ENCODE measurements at places on chromosomes 3 and 15.

- DNase-seq = no peak
These were observed 17.3 kb downstream of the ZBTB38 start for GRCh38 chr3:141385406-141386125.

GRCh38 chr3:94234177-94234788 lies 171.4 kb downstream of the NSUN3 start:
- DNase-seq = no peak

GRCh38 chr3:120931593-120931992 lies 23.6 kb downstream of the STXBP5L start:
- DNase-seq = no peak

DNA sequence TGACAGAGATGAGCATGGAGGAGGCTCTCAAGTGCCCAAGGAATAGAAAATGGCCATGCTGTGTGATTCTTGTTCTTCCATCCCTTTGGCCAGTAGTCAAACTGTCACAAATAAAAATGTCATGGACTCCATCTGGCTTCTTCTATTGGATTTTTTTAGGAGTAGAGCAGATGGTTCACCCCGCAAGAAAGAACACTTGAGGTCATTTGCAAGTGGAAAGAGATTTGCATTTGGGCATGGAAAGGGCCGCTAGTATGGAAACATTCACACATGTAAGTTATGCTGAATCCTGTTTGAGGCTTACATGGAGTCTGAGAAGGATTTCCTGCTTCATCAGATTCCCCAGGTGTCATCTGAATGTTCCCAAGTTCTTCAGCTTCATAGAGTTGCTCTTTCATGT lies 53.1 kb upstream of the CFAP161 start:
- no peak for DNase-seq

- DNase-seq = no peak
These were observed 47.1 kb upstream of the MAPKBP1 start for GRCh38 chr15:41727143-41727542.

- no peak for DNase-seq
These were observed 1.3 kb upstream of the GATA2 start for GRCh38 chr3:128494367-128494650.

DNA sequence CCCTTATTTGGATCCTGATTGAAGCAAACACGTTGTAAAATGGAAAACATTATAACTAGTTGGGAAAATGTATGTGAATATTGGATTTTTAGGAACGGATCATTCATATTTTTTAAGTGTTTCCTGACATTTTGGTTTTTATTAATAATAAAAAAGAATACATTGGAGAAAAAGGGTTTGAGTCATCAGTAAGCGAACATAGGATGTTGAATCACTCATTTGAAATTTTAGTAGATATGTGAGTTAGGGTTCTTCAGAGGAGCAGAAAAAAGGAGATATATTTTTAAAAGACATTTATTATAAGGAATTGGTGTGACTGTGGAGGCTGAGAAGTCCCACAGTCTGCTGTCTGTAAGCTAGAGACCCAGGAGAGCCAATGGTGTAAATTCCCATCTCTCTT lies 258.5 kb downstream of the PTPRG start:
- no peak for DNase-seq

DNA sequence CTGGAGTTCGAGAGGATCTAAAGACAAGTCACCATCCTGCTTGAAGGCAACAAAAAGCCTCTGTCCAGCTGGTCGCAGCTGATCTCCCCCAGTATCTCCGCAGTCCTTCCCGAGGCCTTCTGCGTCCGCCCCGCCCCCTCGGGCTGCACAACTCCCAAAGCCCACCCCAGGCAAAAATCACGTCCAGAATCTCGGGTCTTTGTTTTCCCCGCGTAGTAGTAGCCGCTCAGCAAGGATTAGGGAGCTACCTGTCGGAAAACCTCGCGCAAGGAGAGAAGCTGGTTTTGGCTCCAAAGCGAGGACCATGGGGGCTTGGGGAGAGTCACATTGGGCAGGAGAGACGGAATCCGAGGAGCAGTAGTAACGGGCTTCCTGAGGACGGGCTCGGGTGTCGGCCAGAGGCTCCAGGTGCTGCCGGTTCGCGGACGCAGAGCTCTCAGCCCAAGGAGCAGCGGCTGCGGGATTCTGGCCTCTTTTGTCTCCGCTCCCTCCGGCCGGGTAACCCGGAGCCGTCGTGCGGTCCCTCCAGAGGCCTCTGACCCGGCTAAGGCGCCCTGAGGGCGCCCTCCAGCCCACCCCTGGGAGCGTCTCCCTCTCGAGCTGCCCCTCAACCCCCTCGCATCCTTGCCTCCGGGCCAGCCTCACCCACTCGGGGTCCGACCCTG lies 401 bp downstream of the ZSCAN29 start:
- DNase-seq = no peak

DNA sequence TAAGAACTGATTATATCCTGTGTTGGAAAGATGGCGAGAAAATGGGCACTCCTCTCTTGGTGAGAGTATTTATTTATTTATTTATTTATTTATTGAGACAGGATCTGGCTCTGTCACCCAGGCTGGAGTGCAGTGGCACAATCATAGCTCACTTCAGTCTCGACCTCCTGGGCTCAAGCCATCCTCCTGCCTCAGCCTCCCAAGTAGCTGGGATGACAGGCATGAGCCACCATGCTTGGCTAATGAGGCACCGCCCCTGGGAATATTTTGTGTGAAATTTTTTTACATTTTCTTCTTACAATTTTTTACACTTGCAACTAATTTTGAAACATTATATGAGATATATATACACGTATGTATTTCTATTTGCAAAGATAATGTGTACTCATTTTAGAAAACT lies 150.5 kb upstream of the PRR20G start:
- DNase-seq = no peak

- DNase-seq = no peak
These were observed 29.3 kb downstream of the SCN5A start for GRCh38 chr3:38620236-38620635.

- DNase-seq = no peak
These were observed 380.0 kb downstream of the PDCD6IP start for GRCh38 chr3:34178415-34178814.

GRCh38 chr3:134126153-134126552 lies 96.4 kb upstream of the SLCO2A1 start:
- DNase-seq = no peak

GRCh38 chr3:46934072-46934471 lies 42.5 kb downstream of the CCDC12 start:
- DNase-seq = no peak

DNA sequence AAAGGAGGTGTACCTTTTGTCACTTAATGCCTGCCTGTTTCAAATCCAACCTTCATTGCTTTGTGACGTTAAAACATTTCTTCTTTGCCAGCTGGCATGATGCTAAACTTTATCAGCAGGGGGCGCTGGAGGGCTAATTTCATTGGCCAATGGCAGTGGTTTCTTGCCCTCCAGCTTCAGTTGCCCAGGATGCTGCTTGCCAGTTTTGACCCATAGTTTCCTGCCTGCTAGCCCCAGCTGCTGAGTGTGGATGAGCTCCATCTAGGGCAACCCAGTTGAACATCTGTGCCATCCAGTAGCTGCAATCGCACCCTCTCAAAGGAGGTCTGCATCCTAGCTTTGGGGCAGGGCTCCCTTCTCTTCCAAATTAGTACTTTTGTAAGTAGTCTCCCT lies 22.1 kb downstream of the ACKR2 start:
- peak; percentile 78 for DNase-seq

- no peak for DNase-seq
These were observed 1.0 kb downstream of the CGGBP1 start for GRCh38 chr3:88057630-88058305.

DNA sequence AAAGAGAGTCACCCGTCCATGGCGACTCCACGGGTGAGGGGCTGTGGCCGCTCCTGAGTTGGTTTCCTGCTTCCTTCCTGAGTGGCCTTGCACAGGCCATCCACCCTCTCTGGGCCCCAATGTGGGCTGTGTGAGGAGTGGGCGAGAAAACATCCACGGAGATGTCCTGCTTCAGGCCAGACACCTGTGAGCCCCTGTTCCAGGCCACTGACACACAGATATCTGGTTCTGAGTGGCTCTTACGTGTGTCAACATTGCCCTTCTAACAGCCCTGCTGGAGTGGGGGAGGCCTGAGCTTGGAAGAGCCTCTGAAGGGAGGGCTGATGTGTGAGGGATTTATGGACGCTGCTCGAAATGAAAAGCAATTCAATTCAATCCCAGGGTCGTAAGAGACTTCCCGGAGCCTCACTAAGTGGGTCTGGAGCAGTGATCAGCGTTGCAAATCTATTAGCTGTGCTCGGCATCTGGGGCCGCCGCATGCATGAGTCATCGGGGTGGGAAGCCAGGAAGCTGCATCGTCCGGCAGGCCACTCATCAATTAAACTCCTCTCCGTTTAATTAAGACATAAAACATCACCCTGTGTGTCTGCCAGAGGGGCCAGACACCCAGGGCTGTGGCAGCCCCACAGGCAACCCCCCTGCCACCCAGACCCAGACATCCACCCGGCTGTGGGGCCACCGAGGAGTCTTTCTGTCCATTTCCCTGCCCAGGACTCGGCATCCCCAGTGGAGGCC lies 20.0 kb upstream of the PRR23E start:
- no peak for DNase-seq

GRCh38 chr3:133038089-133038730 lies at the start of gene TMEM108:
TSS of gene TMEM108 (plus strand) at chr3:133038391.
- peak; percentile 38 for DNase-seq

DNA sequence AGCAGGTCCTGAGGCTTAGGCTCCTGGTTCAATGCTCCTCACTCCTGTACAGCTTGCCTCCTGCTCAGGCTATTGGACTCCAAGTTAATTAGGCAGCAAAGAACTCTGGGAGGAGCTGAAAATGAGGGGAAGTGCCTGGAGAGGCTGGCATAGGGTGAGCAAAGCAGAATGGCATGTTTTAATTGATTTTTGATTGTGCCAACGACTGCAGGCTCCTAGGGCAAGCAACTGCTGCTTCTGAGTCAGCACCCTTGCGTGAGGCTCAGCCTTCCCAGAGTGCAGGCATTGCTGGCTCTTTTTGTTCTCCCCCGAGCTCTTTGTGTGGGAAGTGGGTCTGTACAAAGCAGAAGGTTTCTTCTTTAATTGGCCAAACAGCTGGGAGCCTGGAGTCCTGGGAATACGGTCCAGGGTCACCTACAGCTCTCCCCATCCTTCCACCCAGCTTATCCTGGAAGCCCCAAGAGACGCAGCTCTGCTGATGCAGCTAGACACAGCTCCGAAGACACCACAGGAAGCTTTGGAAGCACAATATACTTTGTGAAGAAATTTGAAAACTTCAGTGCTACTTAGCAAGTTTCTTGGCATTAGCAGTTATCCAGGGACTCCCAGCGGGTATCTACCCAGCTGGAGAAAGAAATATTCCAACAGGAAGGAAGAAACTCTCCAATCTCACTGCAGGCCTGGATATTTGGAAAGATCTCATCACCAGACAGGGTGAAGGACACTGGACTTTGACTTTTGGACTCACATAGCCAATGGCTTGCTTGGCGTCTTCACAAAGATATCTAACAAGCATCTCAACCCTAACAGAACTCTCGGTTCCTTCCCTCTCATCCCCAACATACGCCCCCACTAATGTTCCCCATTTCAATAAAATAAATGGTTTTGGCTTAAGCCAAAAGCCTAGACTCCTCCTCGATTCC lies 76.8 kb downstream of the BDH1 start:
- DNase-seq = no peak

DNA sequence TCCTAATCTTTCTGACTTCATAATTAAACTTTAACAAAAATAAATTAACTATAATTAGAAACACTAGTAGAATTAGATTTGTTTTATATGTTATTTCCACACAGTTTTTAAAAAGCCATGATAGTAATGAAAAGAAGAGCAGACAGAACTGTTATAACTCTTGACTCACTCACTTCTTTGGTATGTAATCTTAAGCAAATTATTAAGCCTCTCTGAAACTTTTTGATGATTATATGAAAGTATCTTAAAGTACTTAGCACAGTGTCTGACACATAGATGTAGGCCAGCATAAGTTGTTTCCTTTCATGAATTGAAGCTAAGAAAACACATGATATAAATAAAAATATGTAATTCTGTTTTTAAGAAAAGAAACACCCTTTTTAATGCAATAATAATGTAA lies 123.6 kb upstream of the MLF1 start:
- DNase-seq = no peak

GRCh38 chr3:98326945-98327344 lies 26.7 kb upstream of the OR5K4 start:
- no peak for DNase-seq

DNA sequence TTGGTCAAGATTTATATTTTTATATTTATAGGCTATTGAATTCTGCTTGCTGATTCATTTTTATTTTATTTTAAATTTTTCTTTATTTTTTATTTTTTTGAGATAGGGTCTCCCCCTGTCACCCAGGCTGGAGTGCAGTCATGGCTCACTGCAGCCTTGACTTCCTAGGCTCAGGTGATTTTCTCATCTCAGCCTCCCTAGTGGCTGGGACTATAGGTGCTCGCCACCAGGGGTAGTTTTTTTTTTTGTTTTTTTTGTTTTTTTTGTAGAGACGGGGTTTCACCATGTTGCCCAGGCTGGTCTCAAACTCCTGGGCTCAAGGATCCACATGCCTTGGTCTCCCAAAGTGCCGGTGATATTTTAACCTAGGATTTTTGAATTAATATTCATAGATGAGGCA lies 31.2 kb downstream of the NR2E3 start:
- DNase-seq = no peak

DNA sequence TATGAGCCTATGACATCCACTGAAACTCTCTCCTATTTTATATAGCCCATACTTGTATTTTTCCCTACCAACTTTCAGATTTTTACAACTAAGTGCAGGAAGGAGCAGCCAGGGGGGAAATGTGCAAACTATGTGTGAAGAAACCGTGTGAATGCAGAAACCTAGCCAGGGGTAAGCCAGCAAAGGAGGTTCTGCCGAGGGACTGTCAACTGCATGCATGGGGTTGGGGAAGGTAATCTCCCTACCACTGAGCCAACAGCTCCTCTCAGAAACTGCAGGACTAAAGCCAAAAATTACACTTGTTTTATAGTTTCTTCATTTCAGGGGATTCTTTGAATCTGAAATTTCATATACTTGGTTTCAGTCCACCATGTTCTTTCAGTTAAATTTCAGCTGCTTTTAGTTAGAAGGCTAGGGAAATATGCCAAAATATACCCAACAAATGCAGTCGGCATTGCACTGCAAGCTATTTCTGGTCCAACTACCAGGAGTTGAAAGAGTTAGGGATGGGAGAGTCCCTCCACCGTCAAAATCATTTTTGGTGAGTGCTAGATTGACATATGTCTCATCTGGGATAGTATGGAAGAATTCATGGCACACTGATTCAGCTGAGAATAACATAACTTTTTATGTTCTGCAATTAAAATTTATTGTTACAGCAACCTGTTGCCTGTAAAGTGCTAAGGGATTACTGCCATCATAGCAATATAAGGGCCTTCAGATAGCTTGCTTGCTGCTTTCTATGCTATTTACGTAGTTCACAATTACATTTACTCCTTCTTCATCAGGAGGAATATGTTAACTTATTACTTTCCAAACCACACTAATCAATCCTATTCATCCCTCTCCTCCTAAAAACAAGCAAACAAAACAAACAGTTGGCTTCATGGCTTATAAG lies 904.2 kb downstream of the ROBO1 start:
- DNase-seq = no peak

GRCh38 chr3:28077572-28077971 lies 163.8 kb upstream of the CMC1 start:
- DNase-seq = no peak

GRCh38 chr3:63022114-63022513 lies 146.9 kb upstream of the CADPS start:
- DNase-seq = no peak

Measured in activated CD4-positive, CD25-positive, alpha-beta regulatory T cell treated with anti-CD3 and anti-CD28 coated beads, Interleukin-2, amount 50 U/mL, for 72 hours (primary cell).